Iris pigment epithelial cell (primary cell): ENCODE measurements at places on chromosomes 13 and 19.
A peak's percentile ranks its signal among the peaks of the same experiment; 100 is the strongest.

DNA sequence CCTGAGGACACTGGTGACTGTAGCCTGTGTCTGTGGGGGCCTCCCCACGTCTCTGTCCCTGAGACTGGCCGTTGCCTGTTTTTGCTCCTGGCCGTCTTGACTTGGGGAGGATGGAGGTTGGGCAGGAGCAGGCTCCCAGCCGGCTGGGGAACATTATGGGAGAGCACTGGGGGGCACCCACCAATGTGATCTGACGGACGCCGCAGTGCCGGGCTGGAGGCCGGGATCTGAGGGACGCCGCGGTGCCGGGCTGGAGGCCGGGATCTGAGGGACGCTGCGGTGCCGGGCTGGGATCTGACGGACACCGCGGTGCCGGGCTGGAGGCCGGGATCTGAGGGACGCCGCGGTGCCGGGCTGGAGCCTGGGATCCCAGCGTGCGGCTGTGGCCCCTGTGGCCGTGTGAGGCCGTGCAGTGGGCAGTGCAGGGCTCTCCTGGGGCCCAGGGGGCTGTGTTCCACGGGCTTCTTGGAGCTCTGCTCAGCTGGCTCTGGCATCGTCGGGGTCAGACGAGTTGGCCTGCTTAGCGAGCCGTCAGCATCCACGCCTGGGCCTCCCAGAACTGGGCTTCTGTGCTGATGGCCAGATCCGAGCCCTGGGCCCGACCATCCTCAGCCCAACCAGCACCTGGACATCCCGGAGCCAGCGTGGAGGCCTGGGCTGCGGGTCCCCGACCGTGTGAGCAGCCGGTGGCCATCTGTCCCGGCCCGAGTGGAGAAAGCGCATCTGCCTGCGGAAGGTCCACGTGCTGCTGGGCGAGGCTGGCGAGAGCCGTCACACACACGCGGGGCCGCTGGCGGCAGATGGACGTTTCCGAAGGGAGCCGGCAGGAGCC is 45.8 kb downstream of the GAS6 start:
- no peak for DNase-seq

DNA sequence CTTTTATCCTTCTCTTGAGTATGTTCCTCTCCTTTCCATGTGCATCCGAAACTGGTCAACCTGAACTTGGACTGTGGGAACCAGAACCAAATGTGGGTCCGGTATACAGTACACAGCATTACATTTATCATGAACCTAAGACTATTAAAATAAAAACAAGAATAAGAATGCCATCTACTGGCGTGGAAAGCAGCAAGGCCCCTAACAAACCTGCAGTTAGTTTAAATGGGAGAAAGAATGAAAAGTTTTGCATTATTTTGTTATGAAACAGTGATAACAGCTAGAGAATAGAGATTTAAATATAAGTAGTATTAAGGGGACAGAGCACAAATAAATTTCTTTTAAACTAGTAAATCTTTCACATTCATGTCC is 159.5 kb downstream of the RBM26 start:
- DNase-seq, result no peak

GRCh38 chr19:33595783-33596182 is 26.0 kb upstream of the CHST8 start:
- no peak for DNase-seq

DNA sequence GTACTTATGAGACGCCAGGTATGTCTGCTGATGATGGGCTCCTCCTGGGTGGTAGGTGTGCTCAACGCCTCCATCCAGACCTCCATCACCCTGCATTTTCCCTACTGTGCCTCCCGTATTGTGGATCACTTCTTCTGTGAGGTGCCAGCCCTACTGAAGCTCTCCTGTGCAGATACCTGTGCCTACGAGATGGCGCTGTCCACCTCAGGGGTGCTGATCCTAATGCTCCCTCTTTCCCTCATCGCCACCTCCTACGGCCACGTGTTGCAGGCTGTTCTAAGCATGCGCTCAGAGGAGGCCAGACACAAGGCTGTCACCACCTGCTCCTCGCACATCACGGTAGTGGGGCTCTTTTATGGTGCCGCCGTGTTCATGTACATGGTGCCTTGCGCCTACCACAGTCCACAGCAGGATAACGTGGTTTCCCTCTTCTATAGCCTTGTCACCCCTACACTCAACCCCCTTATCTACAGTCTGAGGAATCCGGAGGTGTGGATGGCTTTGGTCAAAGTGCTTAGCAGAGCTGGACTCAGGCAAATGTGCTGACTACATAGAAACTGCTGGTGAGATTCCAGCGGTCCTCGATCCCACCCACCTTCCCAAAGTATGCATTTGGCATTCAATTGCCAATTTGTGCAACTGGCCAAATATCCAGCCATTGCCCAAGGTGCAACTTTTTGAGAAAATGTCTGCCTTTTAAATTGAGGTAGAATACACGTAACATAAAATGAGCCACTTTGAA is 10.2 kb downstream of the OR2Z1 start:
- no peak for DNase-seq

DNA sequence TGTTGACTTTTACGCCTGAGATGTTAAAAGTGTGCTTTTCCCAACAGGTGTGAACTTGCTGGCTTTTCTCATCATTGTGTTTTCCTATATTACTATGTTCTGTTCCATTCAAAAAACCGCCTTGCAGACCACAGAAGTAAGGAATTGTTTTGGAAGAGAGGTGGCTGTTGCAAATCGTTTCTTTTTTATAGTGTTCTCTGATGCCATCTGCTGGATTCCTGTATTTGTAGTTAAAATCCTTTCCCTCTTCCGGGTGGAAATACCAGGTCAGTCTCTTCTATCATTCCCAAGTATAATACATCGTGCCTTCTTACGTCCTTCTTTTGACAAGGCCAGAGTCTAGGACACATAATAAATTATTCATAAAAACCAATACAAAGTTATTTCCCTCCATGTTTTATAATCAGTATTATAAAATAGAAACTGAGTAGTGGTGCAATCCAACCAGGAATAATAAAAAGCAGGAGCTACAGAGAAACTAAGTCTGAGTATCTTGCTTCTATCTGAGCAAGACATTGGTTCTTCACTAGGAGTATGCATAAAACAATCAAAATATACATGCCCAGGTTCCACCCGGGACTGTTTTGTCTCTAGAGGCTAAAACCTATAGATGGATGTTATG is 57.9 kb downstream of the RXFP2 start:
- DNase-seq, result peak; percentile 28

DNA sequence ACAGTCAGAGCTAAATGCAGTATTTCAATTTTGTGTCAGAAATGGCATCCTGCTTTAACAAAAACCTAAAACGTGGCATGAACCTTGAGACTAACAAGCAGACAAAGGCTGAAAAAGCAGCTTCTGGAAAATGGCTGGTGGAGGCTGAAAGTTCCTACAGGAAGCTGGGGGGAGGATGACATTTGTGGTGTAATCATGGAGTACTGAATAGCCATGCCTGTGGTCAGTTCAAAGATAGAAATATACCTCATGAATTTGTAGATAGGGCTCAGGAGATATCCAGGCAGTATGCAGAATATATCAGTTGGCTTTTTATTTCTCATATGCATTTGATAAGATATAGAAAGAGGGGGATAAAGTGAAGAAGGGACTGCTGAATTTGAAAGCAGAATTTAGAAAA is 181.7 kb downstream of the UQCRFS1 start:
- no peak for DNase-seq
